ENCODE measurements at places on chromosomes 2 and 18.

DNA sequence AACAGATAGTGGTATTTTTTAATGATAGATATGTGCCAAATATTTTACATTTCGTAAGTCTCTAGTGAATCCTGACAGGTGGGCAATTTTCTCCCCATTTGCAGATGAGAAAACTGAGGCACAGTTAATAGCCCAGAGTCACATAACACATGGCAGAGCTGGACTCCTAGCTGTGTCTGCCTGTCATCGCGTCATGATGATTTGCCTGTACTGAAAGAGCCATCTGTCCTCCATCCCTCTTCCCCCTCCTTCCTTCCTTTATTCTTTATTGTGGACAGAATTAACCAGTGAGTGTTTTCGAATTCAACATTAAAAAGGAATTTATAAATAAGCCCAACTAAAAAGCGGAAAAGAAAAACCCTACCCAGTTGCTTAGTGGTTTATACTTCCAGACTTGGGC is 3.2 kb downstream of the DNAJB2 start:
- DNase-seq = no peak

DNA sequence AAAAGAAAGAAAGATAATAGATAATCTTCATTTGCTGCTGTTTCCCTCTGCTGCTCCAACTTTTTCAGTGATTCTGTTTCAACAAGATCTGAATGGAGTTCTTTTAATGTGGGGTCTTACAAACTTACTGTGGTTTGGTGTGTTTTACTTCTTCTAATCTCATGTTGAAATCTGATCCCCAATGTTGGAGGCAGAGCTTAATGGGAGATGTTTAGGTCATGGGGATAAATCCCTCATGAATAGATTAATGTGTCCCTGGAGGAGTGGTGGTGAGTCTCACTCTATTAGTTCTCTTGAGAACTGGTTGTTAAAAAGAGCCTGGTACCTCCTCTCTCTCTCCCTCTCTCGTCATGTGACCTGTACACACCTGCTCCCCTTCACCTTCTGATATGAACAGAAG is 442.4 kb downstream of the EPHA4 start:
- DNase-seq = no peak

DNA sequence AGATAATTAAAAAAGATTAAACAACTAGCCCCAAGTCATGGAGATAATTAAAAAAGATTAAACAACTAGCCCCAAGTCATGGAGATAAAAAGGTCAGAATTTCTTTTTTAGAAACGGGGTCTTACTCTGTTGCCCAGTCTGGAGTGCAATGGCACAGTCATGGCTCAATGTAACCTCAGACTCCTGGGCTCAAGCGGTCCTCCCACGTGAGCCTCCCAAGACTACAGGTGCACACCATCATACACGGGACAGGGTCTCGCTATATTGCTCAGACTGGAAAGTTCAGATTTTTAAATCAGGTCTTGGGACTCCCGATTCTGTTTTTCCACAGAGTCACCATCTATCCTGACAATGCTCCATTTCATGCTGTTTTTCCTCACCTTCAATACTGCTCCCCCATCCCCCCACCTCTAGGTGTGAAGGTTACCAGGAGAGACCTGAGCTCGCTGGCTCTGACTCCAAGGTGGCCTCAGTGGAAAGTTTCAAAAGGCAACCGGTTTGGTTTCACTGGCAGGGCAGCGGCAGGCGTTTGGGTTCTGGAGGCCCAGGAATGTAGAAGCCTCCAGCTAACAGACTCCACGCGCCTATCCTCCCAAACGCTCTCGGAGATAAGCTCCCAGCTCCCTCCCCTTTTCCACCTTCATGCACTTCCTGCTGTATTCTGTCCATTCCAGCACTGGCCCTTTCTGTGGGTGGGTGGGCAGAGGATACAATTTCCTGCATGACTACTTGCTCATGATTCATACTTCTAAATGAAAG is 2.9 kb upstream of the SEMA4C start:
- DNase-seq = no peak

DNA sequence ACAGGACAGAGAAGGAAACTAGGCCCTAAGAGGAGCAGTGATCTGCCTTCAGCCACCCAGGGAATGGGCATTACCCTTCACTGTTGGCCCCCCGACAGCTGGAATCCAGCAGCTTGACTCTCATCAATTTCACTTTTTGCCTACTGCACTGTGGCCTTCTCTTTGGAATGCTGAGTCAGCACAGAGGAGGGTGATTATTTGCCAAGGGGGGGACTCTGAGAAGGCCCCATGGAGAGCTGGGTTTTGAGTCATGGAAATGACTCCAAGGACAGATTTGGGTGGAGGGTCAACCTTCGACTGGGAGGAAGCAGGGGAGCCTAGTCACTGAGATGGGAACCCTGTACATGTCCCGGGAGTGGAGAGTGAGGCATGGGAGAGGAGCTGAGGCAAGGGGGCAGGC is 38.1 kb upstream of the NTSR2 start:
- DNase-seq = no peak

DNA sequence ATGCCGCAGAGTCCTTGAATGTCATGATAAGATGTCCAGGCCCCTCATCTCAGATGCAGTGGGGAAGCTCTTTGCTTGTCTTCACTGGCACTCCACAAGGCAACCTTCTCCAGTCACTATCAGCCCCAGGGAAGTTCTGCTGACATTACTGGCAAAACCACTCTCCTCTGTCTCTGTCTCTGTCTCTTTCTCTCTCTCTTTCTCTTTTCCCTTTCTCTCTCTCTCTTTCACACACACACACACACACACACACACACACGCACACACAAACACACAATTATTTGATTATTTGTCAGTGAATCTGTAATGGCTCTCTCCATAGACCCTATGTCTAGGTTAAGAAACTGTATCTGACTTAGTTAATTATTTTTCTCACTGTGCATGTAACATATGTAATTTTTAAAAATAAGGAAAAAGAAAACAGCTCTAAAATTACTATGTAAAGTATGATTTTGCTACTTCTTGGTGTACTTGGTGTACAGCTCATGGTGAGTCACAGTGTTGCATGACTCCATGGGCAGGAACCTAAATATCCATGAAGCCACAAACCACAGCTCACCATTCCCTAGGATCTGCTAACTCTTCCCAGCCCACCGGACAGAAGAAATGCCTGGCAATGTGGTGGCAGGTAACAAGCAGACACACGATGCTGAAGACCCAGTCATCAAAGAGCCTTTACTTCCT is 594.9 kb upstream of the ID2 start:
- DNase-seq = no peak

GRCh38 chr2:45794134-45794617 is 142.7 kb downstream of the PRKCE start:
- DNase-seq = no peak

GRCh38 chr2:144198116-144198515 is 321.8 kb downstream of the ZEB2 start:
- DNase-seq = no peak

DNA sequence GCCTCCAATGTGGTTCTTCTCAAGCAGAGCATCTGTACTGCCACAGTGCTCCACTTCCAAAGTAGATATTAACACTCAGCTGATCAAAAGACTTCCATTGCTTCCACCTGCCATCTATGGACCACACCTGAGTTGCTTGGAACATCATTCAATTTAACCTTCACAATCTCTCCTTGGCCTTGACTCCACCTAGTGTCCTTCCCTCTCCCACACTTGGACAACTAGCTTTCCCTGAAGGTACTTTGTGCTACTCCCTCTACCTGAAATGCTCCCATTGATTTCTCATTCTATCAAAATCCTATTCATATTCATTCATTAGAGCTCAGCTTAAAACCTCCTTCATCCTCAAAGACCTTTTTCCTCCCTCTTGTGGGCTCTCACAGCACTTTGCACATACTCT is 48.7 kb downstream of the SOWAHC start:
- no peak for DNase-seq

GRCh38 chr2:96953611-96953978 is 32.8 kb downstream of the FAM178B start:
- DNase-seq = no peak

DNA sequence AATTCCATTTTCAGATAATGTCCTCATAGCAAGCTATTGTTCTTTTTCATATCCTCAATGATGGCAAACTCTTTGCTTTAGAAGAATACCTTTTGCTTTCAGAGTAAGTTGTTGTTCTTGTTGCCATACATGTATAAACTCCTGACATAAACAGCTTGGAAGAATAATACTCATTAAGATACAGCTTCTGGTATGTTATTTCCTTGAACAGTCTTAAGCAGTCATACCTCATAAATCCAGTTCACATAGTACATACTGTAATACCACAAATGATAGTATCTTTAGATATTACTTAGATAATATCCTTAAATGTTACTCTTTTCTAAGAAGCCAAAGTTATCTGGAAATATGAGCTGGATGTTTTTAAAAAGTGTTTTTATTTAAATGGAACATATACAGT is 23.2 kb downstream of the METTL8 start:
- DNase-seq = no peak
